ENCODE measurements at places on chromosomes 5 and 9.
A peak's percentile ranks its signal among the peaks of the same experiment; 100 is the strongest.

DNA sequence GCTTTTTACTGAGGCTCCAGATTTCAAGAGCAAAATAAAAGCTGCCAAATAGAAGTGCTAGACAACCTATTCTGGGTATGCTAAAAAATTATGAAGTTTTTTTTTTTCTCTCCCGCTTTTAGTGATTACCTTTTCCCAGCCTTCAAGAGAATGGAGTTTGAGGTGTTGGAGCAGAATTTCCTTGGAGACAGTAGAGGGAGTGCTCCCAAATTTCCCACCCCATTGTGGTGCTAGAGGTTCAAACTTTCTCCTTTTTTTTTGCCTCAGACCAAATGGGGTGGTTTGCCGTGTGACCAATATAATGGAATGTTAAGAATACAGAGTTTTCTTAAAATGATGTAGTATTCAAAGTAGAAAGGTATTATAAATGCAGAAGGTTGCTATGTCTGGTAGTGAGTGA, 244.2 kb upstream of the RIOK2 start:
- DNase-seq: no peak

GRCh38 chr9:100670719-100671118, 92.8 kb downstream of the CAVIN4 start:
- DNase-seq: no peak

- DNase-seq: peak; percentile 72
These were observed 97.7 kb upstream of the IER5L start for GRCh38 chr9:129275626-129276247.

- DNase-seq: peak; percentile 53
These were observed 849.2 kb downstream of the TAF11L14 start for GRCh38 chr5:18483451-18483850.

DNA sequence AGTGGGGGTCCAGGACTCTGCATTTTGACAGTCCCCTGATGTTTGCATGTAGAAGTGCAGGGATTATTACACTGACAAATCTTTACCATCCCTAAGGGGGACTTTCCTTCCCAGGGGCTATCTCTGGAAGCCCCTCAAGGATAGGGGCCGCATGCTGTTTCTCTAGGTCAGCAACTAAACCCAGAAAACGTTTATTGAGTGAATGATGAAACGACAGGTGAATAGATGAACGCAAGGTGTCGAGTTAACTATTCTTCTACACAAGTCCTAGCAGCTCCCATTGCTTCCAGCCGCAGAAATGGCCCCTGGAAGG, 281 bp upstream of the HSD17B4 start:
- DNase-seq: no peak

DNA sequence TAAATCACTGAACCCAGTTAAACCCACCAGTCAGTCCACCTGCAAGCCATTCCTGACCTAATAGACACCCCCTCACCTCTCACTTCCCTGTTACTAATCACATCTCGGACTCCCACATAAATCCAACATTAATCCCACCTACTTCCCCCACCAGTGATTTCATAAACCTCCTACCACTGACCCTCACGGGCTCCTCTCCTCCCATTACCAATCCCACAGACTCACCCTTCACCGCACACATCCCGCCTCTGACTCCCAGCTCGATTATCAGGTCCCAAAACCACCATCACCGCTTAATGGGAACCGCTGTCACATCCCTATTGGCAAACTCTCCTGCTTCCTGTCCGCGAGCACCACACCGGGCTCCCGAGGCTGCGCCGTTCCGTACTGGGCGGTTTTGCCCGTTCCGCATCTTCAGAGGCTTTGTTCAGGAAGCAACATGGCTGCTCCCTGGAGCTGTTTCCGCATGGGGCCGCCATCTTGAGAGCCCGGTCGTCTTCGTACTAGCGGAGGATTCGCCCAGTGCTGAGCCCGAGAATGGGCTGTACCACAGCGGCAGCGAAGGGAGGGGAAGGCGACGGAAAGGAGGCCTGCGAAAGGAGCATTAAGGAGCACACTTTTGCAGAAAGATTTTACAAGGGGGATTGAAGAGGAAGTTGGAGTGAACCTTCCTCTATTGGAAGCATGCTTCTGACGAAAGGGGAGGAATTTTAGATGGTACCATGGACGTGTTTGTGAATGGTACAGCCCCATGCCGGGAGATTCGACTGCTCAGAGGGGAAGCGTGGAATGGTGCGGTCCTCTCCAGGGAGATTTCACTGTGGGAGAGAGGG, at the start of gene ZNF300:
Gene ZNF300 (minus strand): TSS at position 502 of the 833 bp plus-strand sequence. CDS start 1,825 bp downstream, outside the sequence.
- DNase-seq: peak; percentile 90

- DNase-seq: no peak
These were observed 341.2 kb upstream of the IRX2 start for GRCh38 chr5:3092664-3093063.

DNA sequence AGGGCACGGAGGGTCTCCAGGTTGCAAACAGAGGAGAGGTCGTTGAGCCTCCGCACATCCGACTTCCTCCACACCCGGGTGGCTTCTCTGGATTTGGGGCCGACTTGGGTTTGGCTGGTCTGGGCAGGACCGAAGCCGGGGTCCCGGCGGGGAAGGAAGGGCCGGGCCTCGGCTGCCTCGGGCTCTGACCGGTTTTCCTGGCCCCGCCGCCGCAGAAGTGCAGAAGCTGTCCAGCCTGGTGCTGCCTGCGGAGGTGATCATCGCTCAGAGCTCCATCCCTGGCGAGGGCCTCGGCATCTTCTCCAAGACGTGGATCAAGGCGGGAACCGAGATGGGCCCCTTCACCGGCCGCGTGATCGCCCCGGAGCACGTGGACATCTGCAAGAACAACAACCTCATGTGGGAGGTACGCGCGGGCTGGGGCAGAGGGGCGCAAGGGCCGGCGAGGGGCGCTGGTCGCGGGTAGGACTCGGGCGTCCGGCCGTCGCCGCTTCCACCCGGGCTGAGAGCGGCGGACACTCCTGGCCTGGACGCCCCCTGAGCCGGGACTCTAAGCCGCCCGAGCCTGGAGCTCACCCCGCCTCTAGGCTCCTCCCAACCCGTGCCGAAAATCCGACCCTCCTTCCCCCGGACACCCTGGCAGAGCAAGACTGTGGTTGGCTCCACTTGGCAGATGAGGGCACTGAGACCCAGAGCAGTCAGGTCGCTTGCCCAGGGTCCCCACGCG, 2.2 kb downstream of the PRDM12 start:
- DNase-seq: no peak

- peak; percentile 95 for DNase-seq
These were observed 220.4 kb downstream of the ARRDC3 start for GRCh38 chr5:91162534-91163381.

DNA sequence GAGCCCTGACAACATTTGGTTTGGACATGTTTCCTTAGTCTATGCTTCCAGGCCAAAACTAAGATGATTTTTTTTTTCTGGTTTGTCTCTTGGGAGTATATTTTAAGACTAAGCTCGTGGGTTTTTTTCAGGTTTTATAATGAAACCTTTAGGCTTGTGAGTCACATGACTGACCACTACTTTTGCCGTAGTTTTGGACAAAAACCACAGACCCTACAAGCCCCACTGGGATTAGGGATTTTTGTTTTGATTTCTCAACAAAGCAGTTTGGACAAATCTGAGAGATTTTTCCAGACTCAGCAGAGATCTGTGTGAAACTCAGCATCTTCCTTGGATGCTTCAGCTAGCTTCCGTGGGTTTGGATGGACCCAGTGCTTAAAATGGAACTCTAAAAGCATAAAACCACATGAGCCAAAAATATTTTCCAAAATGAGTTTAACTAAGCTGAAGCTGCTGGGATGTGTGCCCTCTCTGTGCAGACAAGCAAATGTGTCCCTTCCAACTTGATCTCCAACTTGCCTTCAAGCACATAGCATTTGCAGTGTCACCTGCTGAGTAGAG, 70.3 kb upstream of the SMIM15 start:
- no peak for DNase-seq

DNA sequence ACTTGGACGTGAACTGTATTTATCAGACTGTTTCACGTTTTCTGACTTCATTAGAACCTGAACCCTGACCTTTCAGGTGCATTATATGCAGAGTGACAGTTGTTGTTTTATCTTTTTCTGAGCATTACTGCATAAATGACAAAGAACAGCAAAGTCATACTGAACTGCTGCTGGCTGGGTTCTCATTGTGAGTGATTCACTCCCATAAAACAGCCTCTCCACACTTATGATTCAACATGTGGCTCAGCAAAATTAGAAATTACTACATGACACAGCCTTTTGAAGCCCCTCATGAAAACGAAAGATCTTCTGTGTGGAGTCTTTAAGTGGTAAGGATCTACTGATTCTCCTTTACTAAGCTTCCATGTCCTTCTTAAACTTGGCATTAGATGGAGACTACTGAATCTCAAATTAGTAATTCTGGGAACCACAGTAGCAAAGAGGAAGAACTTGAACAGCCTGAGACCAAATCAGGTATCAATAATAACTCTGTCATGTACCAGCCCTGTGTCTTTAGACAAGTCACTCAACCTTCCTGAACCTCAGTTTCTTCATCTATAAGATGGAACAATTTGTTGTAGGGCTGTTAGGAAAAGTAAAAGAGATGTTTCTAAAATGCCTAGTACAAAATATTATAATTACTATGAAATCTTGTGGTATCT, 172.3 kb upstream of the GNA14 start:
- peak; percentile 58 for DNase-seq

DNA sequence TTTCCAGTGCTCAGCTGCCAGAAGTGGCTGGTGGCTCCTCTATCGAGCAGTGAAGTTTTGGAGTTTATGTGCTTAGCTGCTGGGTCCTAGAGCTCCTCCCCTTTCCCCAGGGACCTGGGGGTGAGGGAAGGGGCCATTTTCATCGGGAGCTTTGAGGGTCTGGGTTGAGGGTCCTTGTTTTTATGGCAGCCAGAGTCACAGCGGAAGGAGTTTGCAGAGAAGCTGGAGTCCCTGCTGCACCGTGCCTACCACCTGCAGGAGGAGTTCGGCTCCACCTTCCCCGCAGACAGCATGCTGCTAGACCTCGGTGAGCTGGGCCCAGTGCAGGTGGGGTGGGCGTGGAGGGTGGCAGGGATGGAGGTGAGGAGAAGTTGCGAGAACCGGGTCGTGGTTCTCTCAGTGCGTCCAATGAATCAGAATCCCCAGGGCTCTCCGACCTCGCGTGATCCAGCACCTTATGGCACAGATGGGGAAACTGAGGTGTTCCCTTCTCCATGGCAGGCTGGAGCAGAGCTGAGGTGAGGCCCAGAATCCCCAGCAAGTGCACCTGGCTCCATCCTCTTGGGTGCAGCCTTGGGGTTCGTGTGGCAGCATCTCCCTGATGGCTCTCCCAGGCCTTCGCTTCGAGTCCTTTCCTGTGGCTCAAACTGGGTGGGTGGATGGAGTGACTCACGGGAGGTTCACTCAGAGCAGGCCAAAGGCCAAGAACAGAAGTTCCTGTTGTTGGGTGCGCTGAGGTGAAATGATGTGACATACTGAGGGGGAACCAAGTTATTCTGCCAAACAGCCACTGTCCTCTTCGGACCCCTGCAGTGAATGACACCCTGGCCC, 21.7 kb upstream of the DOLPP1 start:
- DNase-seq: peak; percentile 76

- DNase-seq: no peak
These were observed 152.8 kb downstream of the TMEM167A start for GRCh38 chr5:82924226-82925060.

DNA sequence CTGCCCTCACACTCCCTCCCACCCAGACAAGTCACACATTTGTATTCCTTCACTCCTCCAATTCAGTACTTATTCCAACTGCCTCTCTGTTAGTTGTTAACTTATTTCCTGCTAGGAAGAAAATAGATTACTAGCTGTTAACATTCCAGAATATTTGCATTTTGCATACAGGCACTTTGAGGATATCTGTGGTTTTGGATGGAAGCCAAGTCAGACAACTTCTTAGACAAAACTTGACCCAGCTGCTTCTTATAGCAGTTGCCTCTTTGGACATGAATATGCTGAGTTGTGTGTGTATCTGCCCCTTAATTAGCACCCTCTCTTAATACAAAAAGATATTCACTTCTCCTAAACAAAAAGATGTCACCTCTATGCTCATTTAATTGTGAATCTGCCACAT, 1280.6 kb upstream of the ACO1 start:
- no peak for DNase-seq

Measured in RWPE1 (cell line).